Renal pelvis (tissue), 12 donors: ENCODE measurements at places on chromosomes 3 and 15.

GRCh38 chr15:88187195-88187594, 69.3 kb downstream of the NTRK3 start:
- DNase-seq: no peak

GRCh38 chr3:23796518-23796917, 9.2 kb upstream of the UBE2E1 start:
- DNase-seq: no peak

- no peak for DNase-seq
Observed at GRCh38 chr15:54518156-54518882, 540.1 kb downstream of the UNC13C start.

GRCh38 chr3:80079886-80080285, 312.1 kb upstream of the ROBO1 start:
- DNase-seq: no peak

GRCh38 chr15:31225356-31225955, 101.2 kb upstream of the KLF13 start:
- DNase-seq: no peak

- DNase-seq: no peak
Observed at GRCh38 chr3:65837604-65838003, 201.1 kb downstream of the MAGI1 start.

GRCh38 chr3:197139586-197139985, 110.0 kb upstream of the MELTF start:
- DNase-seq: no peak

DNA sequence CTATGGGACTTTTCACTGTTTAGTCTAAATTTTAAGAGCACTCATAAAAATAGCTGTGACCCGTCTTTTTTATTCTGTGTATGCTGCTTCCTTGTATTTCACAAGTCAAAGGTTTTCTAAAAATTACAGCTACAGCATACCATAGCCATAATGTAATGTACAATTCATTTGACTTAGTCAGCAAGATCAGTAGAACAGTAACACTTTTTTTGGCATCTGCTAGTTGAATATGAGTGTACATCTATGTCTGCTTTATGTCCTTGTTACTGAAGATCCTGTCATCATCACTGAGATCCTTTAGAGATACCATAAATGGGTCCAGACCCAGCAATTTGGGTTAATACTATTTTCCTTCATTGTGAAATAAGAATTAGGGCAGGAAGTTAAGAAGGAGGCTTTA, 42.2 kb downstream of the CMSS1 start:
- peak; percentile 65 for DNase-seq

DNA sequence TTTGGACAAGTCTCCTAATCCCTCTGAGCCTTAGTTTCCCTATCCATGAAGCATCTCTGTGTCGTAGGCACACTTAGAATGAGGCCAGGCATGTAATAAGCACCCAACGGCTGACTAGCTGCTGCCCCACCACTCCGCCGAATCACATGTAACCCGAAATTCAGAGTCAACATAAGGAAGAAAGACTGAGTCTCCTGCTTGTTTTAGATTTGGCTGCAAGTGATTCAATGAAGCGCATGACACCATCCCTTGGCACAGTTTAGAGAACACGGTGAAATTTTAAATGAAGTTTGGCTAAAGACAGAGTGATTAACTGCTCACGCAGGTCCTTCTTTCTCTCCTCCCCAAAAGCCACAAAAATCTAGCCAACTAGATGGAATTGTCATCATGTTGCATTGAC, 279.2 kb downstream of the TLE3 start:
- no peak for DNase-seq

- DNase-seq: no peak
Observed at GRCh38 chr3:66803721-66804695, 194.1 kb upstream of the KBTBD8 start.

DNA sequence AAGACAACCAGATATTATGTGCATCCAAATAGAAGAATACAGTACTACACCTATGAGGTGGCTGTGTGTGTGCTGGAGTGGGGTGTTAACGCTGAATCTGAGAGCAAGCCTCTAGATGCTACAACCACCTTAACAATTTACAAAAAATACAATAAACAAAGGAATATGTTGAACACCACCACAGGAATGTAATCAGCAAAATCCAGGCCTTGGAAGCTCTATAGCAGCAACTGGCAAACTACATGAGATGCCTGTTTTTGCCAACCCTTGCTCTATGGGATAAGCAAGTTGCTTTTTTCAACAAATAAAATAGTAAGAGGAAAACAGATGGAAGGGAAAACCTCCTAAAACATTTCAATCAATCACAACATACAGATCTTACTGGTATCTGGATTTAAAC, 23.9 kb downstream of the SLTM start:
- no peak for DNase-seq

DNA sequence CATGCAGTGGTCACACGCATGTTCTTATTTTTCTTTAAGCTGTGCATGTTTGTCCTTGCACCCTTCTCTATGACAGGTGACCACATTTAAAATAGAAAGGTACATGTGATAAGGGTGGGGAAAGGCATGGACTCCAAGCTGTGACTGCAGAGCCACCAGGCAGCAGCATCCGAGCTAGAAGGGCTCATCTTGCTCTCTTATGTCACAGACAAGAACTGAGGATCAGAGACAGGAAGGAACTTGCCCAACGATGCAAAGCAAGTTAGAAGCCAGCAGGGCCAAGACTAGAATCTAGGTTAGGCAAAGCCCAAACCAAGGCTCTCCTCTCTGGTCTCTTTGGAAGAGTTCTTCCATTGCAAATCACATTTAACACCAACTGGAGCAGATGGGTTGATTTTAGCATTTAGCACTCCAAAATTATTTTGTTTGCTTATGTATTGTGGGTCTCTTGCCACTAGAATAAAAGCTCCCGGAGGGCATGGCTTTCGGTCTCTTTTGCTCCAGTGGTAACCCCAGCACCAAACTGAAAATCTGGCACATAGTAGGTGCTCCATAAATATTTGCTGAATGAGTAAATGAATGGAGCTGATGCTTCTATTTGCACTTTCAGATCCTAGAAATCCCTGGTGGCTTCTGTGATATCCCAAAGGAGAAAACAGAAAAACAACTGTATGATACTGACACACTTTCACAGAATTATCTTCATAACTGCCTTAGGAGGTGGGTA, 84.3 kb downstream of the IQSEC1 start:
- DNase-seq: no peak

- DNase-seq: no peak
Observed at GRCh38 chr3:8837162-8837561, 67.7 kb upstream of the OXTR start.

DNA sequence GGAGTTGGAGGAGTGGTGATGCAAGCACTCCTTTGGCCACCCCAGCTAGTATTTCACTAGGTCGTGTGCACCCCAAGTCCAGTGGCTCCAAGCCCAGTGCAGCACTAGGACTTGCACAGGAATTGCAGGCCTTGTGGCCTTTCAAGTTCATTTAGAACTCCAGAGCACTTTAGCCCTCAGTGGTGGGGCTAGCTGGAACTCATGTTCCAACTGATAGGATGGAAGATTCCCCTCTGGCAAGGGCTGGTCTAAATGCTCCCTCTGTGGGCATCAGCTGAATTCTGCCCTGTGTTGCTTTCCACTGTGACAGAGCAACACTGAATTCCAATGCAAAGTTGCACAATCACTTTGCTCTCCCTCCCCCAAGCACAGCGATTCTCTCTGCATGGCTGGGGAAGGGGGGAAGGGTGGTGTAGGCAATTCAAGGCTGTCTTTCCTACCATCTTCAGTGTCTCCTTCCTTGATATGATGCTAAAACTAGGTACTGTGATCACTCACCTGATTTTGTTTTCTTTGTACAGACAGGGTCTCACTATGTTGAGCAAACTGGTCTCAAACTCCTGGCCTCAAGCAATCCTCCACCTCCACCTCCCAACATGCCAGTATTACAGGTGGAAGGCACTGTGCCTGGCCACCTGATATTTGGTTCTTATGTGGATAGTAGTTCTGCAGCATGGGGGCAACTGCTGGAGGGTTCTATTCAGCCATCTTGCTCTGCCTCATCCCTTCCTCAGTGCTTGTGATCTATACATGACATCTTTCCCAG, 10.3 kb downstream of the USF3 start:
- no peak for DNase-seq

GRCh38 chr3:4709341-4709740, 216.2 kb downstream of the ITPR1 start:
- no peak for DNase-seq

- no peak for DNase-seq
Observed at GRCh38 chr3:5051772-5052171, 70.3 kb upstream of the ARL8B start.

DNA sequence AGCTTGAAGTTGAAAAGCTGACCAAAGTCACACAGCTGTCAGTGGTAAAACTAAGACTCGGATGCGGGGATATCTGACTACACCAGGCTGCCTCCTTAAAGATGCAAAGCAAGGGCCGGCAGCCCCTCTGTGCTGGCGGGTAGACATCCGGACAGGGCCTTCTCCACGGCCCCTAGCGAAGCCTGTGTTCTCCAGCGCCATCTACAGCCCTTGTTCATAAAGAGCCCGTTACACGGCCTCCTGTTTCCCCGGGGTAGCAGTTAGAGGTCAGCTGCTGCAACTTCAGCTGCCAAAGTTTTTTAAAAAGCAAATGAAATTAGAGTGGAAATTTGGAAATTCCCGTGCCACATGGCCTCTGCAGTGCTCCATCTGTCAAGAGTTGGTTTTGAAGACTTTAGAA, 383.0 kb downstream of the TBL1XR1 start:
- DNase-seq: peak; percentile 64

- DNase-seq: no peak
Observed at GRCh38 chr15:54424171-54424570, 445.9 kb downstream of the UNC13C start.

GRCh38 chr3:142226474-142226873, 1.1 kb upstream of the GK5 start:
- no peak for DNase-seq

- no peak for DNase-seq
Observed at GRCh38 chr15:57312318-57313133, 63.8 kb upstream of the CGNL1 start.

DNA sequence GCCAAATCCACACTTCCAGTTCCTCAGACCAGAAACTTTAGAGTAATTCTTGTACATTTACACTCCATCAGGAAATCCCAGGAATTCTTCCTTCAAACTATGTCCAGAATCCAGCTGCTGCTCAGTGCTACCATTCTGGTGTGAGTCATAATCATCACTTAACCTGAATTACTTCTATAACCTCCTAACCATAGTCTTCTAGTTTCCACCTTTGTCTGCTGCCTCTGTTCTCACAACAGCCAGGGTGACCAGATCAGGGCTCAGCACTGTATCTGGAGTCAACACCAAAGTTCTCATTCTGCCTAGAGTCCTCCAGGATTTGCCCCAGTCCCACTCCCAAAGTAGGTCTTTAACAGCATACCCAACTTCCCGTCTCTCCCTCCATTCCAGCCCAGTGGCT, 3.4 kb downstream of the CLDND1 start:
- DNase-seq: no peak

GRCh38 chr3:50473768-50474167, 29.7 kb downstream of the CACNA2D2 start:
- no peak for DNase-seq

DNA sequence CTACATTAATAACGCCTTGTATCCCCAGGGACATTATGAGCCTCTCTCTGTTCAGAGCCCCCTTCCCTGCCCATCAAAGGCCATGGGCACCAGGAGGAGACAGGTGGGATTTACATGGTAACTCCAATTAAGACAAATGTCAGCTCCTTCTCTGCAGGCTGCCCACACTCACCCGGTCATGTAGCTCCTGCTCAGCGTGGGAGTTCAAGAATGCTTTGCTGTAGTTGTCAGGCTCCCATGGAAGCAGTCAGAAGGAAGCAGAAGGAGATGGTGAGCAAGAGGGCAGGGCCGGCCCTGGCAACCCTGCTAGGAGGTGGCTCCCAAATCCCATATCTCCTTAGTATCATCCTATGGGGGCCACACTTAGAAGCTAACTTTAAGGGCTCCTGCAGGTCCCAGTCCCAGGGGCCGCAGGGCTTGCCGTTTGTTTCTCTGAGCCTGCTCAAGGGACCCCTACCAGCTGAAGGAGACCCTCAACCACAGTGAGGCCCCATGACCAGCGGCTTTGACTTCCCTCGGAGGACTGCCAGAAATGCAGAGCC, 218.4 kb upstream of the TLE3 start:
- DNase-seq: no peak

GRCh38 chr3:72633534-72633933, 214.7 kb downstream of the SHQ1 start:
- no peak for DNase-seq

DNA sequence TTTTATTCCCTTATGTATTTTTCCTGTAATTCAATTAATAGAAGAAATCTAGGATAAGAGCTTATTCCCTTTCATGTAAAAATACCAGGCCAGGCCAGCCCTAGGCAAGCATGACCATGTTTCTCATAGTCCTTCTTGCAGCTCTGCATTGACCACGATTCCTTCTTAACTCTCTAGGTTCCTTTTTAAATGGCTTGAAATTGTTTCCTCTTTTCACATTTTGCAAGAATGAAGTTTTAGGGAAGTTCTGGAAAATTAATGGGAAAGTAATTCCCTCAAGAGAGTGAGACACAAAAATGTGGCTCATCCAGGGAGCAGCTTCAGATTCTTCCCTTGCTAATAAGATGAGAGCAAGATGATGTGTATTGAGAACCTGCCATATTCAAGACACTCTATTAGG, 116.5 kb upstream of the FGF7 start:
- no peak for DNase-seq

DNA sequence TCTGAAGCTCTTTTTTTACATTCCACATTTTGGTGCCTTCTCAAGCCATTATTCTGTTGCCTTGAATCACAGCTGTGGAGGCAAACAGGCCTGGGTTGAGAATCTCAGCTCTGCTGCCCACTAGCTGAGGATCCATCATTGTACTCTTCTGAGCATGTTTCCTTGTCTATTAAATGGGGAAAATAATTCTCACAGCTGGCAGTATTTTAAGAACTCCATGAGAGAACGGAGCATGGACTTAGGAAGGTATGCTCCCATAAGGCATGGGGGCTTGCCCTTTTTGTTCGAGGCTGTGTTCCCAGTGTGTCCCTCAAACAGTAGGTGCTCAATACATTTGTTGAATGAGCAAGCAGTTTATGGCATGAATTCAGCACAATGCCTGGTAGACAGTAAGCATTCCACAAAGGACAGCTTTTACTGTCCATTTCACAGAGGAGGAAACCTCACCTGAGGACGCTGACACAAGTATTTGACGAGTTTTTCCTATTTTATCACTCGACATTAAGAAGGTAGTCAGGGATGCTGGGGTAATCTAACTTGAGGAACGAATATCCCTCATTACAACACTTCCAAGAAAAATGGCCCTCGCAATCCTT, 2.1 kb upstream of the PTPRG start:
- DNase-seq: no peak

- DNase-seq: no peak
Observed at GRCh38 chr15:55649058-55649423, 60.9 kb upstream of the PYGO1 start.

DNA sequence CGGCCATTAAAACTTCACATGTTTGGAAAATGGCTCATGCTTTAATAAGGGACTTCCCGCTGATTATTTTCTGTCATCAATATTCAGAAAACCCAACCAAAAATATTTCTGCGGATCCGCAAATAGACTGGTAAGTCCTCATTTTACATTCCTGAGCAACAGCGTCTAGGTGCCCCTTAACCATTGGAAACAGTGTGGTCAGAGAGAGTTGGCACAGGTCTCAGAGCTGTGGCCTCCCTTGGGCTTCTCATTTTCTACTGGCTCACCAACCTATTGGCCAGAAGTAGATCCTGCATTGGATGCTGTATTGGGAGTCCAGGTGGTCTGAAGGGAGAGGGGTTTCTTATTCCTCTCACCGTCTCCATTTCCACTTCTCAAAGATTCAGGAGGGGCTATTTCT, 348.1 kb upstream of the DCBLD2 start:
- DNase-seq: no peak

- DNase-seq: no peak
Observed at GRCh38 chr3:31223278-31223677, 309.4 kb upstream of the STT3B start.
